NCI-H1105 (cell line): ENCODE measurements at places on chromosomes 5 and 9.
A peak's percentile ranks its signal among the peaks of the same experiment; 100 is the strongest.

GRCh38 chr5:92019376-92019990 is 636.4 kb upstream of the ARRDC3 start:
- no peak for DNase-seq

DNA sequence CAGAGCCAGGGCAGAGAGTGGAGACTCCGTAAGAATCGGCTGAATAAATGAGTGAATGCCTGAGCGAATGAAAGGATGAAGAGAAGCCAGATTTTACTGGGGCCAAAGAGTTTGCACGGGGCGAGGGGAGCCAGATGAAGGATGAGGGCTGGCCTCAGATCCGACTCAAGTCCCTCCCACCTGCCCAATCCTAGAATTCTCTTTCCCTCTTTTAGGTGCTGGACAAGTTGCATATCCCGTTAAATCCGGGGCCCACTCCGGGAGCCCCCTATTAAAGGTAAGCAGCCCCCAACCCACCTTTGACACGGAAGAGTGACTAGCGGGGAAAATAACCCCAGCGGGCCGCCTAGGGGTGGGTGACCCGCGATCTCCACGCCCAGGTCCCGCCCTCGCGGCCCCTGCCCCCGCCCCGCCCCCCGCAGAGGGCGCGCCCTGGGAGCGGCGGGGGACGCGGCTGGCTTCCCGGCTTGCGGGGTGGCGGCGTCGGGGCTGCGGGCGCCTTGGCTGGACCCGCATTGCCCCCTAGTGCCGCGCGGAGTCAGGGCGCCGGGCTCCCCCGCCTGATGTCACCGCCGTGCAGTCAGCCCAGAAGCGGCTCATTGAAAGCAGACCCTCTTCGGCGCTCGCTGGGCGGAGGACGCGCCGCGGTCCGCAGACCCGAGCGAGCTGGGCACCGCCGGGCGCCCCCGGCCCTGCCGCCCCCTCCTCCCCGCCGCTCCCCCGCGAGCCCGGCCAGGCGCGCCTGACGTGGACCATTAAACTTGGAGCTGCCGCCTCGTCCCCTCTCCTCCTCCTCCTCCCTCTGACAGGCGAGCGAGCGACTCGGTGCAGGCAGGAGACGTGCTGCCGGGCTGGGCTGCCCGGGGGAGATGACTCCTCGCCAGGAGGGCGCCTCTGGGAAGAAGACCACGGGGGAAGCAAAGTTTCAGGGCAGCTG is at the start of gene ADRA1B:
TSS of gene ADRA1B (plus strand) at position 579 of the 937 bp plus-strand sequence. CDS start 424 bp downstream, outside the sequence.
- DNase-seq = peak; percentile 39

- no peak for DNase-seq
These were observed 1211.2 kb downstream of the EFNA5 start for GRCh38 chr5:106459541-106459940.

- DNase-seq = no peak
These were observed 9.6 kb downstream of the DCP2 start for GRCh38 chr5:112986224-112986623.

DNA sequence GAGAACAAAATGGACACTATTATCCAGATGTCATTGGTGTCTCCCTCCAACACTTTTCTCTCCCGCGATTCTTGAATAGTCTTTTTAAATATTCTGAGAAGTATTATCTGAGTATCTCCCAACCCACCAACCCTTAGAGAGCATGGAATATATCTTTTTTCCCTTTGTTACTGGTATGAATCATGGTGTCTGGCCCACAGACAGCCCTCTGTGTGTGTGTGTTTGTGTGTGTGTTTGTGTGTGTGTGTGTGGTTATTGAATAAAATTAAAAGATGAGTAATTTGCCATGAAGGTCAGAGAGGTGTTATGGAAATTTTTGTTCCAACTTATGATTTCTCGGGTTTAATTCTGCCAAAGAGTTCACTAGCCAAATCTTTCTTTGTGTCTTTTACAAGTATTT is 47.7 kb downstream of the CAMK4 start:
- DNase-seq = no peak

DNA sequence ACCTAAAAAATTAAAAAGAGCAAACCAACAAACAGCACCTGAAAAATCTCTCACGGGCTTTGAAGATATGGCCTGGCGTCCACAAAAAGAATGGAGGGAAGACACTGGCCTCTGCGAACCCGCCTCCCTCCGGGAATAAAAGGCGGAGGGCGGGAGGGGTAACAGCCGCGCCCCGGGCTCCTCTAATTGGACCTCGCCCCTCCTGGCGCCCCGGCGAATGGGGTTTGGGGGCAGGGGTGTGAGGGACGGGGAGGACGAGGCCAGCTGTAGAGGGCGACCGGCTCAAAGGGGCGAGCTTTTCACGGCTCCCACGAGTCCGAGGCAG is 753 bp downstream of the FANCC start:
- peak; percentile 85 for DNase-seq

DNA sequence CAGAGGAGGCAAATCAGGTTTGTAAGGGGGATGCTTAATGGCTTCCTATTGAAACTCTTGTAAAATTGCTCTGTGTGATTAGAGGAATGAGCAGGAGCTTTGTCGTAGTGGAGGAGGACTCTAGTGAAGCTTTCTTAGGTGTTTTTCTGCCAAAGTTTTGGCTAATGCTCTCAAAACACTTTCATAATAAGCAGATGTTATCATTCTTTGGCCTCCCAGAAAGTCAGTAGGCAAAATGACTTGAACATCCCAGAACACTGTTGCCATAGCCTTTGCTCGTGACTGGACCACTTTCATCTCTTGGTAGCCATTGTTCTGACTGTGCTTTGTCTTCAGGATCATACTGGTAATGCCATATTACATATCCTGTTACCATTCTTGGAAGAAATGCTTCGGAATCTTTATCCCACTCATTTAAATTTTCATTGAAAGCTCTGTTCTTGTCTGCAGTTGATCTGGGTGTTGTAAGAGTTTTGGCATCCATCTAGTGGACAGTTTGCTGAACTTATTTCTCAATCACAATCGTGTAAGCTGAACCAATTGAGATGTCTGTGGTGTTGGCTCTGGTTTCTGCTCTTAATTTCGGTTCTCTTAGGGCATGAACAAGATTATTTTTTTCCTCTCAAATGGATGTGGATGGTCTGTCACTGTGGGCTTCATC is 187.6 kb downstream of the COMMD10 start:
- no peak for DNase-seq

DNA sequence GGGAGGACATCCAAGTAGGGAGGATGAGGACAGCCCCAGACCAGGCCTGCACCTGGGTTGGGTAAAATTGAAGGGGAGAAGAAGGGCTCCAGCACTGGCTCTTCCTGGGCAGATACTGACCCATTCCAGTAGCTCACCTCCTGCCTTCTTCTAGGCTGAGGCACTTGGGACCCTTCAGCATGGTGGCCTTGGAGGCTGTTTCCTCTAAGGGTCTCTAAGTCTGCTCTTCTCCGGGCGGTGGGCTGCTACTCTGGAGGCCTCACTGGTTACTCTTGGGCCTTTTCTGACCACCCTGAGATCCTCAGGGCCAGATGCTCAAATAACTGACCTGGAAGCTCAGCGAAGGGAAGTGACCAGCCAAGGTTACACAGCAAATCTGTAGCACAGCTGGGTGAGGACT is 2.8 kb upstream of the TIFAB start:
- DNase-seq = no peak

- DNase-seq = no peak
These were observed 28.3 kb downstream of the IARS1 start for GRCh38 chr9:92265154-92265553.

GRCh38 chr9:1979741-1980367 is 35.3 kb upstream of the SMARCA2 start:
- DNase-seq = no peak

DNA sequence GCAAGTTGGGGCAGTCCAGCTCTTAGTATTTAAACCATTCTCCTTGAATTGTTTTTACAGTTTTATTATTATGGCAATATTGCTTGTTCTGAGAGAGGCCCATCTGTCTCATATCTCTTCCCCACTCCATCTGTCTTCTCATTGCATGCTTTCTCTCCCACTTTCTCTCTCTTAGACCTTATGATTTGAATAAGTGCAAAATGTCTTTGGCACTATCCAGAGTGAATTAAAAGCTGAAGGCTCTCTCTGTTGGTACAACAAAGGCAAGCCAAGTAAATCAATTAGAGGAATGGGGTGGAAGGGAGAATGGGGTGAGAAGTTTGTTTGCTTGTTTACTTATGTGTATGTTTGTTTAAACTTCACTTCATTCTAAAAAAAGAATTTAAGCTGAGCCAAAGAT is 195.3 kb upstream of the RFX3 start:
- DNase-seq = no peak

DNA sequence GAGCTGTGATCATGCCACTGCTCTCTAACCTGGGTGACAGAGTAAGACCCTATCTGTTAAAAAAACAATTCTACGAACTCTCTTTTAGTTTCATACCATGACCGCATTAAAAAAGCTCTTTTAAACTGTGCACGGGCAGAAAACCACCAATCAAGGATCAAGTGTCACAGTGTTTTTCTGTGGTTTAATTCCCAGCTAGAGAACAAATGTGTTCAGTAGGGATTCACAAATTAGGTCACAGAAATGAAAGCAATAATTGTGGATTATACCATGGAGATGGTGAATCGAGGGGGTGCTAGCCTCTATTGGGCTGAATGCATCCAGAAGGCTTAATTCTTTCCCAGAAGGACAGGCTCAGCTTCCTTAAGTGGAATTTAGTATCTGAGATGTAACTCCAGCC is 79.1 kb downstream of the ATG10 start:
- no peak for DNase-seq

DNA sequence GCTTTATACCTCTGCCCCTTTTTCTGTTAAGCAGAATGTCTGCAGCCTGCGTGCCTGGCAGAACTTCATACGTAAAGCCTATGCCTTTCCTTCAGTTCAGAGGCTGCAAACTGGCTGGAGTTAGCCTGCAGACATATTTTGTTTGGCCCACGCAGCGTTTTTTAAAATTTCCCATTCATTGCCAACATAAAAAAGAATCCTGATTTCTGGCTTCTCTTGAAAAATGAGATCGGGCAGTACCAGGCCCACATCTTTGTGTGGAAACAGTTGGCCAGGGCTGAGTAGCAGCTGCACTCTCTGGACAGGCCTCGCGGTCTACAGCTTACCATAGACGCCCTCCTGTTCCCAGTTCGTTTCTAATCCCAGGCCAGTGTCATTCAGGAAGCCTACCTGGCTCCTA is 104.4 kb downstream of the SMARCA2 start:
- DNase-seq = no peak
